ENCODE measurements at places on chromosomes 6 and 20.
A peak's percentile ranks its signal among the peaks of the same experiment; 100 is the strongest.

DNA sequence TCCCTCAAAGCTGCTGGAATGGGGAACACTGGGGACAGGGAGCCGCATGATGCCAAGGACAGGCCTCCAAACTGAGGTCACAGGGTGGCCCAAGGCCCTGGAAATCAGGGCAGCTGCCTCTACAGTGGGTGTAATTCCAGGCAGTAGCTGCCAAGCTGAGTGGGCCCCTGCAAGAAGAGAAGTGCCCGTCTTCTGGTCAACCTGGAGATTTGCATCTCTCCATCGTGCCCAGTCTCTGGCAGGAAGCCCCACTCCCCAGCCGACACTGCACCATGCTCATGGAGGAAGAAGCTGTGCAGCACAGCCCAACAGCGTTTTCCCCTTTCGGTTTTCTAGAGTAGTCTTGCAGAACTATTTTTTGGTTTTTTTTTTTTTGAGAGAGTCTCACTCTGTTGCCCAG, 2.2 kb upstream of the FAM209A start:
- no peak for DNase-seq

- peak; percentile 42 for DNase-seq
Observed at GRCh38 chr20:19026901-19027644, 185.4 kb upstream of the SLC24A3 start.

GRCh38 chr6:100695445-100695844, 185.7 kb downstream of the ASCC3 start:
- DNase-seq = no peak

DNA sequence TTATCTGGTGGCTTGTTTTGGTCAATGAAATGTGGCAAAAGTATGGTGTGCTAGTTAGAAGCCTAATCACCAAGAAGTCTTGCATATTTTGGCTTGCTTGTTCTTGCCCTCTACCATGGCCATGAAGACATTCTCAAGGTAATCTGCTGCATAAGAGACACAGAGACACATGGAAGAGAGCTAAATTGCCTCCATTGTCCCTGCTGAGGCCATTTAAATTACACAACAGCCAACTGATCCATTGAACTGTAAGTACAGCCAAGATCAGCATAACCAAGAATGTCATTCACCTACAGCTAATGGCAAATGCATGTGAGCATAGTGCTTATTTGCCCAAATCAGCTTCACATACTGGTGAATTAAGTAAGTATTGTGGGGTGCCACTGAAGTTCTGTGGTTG, 603.8 kb downstream of the FRK start:
- DNase-seq = no peak

DNA sequence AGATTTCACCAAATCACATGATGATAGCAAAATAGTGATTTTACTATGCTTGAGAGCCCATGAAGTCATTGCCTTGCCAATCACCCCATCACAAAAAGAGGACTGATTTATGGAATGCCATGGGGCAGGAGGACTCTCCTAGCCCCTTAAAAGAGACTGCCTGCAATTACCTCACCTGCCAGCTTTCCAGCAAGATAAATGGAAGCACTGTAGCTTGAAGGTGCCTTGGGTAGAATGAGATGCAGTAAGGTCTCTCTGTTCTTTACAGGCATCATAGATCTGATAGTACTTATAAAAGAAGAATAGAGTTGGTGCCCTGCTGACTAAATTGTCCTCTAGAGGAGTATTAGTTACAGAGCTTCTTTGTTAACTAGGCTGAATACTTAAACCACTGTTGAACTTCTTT, 242.3 kb downstream of the TMEM242 start:
- DNase-seq = no peak

- DNase-seq = no peak
Observed at GRCh38 chr6:36797653-36798052, 41.6 kb downstream of the CPNE5 start.

DNA sequence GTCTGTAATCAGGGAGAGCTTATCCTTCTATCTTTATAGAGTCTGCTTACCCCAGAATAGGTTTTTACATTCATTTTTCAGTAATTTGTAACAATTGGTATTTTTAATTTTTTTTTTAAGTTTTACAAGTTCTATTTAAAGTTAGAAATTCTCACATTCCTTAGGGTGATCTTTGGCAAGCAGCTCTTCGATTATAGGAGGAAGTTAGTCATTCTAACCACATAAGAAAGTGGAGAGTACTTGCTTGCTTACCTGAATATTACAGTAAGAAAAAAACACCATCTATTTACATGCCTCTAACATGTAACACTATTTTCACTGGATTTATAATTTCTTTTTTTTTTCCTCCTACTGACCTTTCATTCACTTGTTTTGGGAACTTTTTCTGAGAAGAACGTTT, 6.7 kb downstream of the TSHZ2 start:
- DNase-seq = no peak

DNA sequence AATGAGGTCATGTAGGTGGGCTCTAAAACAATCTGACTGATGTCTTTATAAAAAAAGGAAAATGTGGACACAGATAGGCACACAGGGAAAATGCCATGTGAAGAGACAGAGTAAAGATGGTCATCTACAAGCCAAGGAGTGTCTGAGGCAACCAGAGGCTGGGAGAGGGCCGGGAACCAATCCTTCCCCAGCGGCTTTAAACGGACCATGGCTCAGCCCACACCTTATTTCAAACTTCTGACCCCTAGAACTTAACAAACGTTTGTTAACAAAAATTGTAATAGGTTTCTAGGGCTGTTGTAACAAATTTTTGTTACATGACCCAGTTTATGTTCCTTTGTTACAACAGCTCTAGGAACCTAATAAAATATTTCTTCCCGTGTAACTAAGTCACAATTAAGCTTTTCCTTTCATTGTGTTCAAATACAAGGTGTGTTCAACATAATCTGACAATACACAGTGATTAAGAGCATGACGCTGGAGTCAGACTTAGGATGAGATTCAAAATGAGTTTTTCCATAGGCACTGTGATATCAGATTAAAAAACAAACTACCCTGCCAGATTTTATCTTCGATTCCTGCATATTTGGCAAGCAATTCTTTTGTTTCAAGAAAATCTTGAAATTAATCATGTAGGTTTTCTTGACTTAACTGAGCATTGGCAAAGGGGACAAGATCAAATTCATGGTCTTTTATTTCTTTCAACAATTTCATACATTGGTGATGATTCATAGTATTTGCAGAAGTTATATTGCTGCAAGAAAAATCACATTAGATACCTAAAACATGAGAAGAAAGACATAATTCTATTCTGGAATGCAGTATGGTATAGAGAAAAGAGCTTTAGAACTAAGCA, 169.5 kb upstream of the RIPOR2 start:
- DNase-seq = no peak

DNA sequence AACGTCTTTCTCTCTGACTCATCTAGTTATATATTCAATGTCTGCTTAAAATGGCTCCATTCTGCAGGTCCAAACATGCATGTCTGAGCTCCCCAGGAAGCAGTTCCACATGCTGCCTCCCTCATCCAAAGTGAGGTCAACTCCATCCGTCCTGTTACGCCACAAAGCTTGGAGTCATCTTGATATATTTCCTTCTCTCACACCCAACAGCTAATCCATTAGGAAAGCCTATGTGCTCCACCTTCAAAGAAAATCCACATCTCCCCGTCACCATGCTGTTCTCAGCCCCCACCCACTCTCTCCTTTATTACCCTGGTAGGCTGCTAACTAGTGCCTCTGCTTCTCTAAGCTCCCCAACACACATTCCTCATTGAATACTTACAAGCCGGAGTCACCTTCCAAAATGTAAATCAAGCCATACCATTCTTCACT, 130.2 kb upstream of the SYNDIG1 start:
- DNase-seq = no peak

GRCh38 chr20:50320005-50320900, 129.6 kb downstream of the CEBPB start:
- DNase-seq = no peak

DNA sequence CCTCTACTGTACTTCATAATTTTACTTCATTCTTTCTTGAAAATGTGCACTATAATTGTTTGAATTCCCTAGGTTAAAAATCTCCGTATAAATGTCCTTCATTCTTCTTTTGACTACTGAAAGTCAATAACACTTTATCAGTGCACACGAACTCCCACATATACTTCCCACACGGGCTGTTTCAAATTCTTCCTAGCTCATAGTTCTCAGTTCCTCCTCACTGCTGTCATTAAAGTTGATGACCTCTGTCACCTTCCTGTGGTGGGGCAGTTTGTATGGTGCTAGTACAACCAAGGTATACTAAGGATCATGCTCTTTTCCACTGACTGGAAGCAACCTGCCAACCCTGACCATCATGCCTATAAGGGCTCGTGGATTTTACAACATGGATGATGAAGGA, 40.0 kb upstream of the CD2AP start:
- DNase-seq = no peak

DNA sequence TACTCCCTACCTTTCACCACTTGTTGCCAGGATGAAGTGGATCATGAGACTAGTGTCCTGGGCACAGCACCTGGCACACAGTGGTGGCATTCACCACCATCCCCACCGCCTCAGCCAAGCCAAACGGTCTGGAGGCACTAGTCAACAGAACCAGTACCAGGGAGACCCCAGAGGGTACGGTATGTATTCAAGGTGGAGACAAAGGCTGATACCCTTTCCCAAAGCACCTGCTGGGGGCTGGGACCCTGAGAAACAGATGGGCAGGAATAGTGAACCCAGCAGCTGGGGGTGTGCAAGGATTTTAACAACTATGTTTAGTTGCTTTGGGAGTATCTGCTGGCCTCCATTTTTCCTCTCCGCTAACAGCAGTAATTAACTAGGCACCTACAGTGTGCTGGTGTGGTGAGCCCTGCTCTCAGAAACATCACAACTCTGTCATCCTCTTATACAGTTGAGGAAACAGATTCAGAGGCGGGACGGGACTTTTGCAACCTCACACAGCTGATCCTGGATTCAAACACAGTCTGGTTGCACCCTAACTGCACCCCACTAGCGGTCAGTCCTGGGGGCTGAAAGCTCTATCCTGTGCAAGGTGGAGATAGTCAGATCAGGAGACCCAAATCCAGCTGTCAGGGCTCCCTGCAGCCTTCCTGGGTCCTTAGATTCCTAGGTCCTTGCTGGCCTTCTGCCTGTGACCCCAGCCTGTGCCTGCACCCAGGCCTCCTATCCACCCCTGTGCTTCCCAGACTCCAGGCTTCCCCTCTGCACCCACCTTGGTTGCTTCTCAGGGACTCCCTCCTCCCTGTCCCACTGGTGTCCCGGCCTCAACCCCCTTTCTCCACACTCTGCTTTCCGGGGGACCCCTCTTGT, 1.2 kb downstream of the SNTA1 start:
- no peak for DNase-seq

DNA sequence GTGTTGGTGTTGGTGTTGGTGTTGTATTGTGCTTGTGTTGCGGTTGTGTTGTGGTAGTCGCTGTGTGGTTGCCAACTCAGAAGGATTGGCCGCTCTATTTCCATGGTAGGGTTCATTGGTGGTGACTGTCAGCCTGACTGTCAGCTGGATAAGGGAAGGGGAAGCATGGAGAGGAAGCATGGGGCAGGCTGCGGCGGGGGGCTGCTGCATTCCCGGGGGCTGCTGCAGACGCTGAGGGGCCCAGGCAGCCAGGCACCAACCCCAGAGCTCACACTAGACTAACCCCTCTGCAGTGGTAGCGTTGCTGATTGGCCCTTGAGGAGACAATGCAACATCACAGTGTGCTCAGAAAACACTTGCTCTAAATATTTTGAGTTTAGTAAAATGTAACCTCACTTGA, 199.2 kb downstream of the SMOC2 start:
- DNase-seq = no peak

- DNase-seq = peak; percentile 68
Observed at GRCh38 chr6:16332175-16332542, 93.8 kb downstream of the GMPR start.

GRCh38 chr6:33955566-33955965, 151.8 kb upstream of the MLN start:
- no peak for DNase-seq

GRCh38 chr20:50243610-50244351, 53.2 kb downstream of the CEBPB start:
- DNase-seq = no peak

DNA sequence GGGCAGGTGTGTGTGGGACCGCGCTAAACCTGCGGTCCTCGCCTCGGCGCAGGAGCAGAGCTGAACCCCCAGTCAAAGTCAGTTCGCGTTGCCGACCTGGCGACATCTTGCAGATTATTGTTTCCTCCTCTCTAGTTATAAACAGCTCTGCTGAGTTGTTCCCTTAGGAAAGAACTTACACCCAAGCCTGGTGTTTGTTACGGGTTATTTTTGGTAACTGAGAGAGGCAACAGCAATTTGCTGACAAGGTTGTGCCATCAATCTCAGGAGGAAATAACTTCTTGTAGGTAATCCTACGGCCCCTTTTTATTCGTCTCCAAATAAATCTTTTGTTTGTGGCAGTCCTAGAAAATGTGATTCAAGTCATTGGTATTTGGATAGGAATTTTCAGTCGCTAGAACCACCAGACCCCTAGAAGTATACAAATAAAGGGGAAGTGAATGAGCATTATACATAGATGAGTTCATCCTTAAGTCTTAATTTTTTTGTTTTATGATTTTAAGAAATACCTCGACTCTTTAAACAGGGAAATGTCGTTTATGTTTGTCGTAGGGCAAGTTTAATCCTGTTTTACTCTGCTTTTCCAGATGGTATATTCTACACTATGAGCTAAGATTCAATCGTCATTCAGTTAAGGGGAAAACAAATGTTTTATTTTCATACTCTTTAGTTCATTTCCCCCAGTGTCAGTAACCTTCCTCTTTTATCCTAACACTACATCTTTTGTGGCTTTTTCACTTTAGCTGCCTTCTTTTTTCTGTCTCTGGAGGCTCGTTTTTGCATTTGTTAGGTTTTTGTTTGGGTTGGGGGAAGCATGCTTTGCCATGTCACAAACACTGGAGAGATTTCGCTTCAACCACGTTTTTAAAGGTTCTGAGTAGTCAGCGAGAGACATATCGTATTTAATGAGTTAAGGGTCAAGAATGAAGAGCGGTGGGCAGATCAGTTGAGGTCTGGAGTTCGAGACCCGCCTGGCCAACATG, 1.2 kb downstream of the PM20D2 start:
- no peak for DNase-seq

DNA sequence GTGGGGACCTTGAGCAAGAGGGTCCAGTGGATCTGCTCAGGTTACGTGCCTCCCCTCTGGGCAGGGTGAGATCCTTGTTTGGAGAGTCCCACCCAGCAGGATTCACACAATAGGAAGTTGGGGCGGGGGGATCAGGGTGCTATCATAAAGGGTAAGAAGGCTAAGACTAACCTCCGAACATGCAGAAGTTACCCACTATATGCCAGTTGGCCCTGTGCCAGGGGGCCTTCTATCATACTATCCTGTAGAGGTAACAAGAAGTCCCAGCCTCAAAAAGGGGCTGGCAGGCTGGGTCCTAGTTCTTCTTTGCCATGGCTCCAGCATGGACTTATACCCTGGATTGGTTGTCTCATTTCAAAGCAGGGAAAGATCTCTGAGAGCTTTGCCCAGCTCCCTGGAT, 94.1 kb downstream of the CDH26 start:
- no peak for DNase-seq
